ENCODE measurements at places on chromosomes 5 and 9.
A peak's percentile ranks its signal among the peaks of the same experiment; 100 is the strongest.

- no peak for DNase-seq
Measured at GRCh38 chr9:28435456-28435855, 862.2 kb upstream of the C9orf72 start.

DNA sequence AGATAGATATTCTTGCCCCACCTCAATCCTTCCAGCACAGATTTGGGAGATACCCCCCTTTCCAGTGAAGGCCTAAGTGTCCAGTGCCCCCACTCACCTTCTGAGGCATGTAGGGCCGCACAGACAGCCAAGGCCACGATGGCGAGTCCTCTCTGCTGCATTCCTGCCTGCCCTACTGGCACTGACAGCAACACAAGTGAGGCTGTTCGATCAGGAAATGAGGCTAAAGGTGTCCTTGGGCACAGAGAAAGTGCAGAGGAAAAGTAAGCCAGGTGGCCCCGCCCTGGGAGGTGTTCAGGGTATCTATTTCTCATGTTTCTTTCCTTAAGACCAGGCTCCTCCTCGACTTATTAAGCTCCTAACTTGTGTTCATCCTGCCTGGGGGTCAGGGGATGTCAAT, at the start of gene CCL28:
Gene CCL28 (minus strand): TSS at position 236 of the 400 bp plus-strand sequence. CDS start 75 bp downstream, at position 161.
- DNase-seq: no peak

DNA sequence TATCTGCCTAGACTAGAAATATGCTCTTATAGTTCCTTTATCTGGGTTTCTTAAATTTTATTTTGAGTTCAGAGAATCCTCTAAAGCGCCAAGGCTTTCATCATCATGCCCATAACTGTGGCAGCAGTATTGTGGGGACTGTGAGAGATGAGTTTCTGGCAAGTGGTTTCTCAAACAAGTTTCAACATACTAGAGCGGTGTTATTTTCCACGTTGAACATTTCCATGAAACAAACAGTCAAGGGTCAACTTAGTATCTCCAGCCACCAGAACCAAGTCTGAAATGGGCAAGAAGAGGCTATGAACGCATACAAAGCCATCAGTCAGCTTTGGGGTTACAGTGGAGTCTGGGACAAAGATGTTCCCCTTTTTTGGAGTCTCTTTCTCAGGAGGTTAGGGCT, 40.3 kb downstream of the SERINC5 start:
- no peak for DNase-seq

GRCh38 chr9:134025606-134026541, 593 bp downstream of the BRD3OS start:
- peak; percentile 33 for DNase-seq

DNA sequence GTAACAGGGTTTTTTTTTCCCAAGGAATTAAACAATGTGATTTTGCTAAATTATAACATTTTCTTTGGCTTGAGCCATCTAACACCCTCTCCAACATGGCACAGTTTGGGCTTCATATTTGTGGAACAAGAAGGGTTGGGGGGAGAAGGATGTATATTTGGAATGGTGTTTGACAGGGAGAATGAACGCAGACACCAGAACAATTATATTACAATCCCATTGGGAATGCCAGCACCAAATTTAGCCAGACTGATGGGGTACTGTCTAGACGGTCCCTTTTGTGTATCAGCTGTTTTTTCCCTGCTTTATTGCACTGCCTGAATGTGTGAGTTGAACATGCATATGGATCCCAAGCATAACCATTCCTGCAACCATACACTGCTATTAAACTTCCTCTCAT, 130.9 kb upstream of the TMEM161B start:
- DNase-seq: no peak

- no peak for DNase-seq
Measured at GRCh38 chr9:76897804-76898525, 7.9 kb downstream of the PRUNE2 start.

GRCh38 chr5:35171078-35171477, 59.2 kb downstream of the PRLR start:
- no peak for DNase-seq

DNA sequence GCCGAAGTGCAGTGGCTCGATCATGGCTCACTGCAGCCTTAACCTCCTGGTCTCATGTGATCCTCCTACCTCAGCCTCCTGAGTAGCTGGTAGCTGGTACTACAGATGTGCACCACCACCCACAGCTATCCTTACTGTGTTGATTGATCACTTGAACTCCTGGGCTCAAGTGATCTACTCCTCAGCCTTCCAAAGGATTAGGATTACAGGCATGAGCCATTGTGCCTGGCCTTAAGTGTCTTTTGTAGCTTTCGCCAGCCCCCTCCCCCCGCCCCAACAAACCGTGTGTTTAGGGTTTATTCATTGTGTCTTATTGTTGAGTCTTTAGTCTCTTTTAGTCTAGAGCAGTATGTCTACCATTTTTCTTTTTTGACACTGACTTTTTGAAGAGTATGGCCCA, 33.1 kb downstream of the SPIN1 start:
- DNase-seq: no peak

GRCh38 chr9:35903049-35903448, 3.0 kb upstream of the HRCT1 start:
- DNase-seq: peak; percentile 75

- no peak for DNase-seq
Measured at GRCh38 chr9:114236391-114237138, 81.2 kb downstream of the COL27A1 start.

DNA sequence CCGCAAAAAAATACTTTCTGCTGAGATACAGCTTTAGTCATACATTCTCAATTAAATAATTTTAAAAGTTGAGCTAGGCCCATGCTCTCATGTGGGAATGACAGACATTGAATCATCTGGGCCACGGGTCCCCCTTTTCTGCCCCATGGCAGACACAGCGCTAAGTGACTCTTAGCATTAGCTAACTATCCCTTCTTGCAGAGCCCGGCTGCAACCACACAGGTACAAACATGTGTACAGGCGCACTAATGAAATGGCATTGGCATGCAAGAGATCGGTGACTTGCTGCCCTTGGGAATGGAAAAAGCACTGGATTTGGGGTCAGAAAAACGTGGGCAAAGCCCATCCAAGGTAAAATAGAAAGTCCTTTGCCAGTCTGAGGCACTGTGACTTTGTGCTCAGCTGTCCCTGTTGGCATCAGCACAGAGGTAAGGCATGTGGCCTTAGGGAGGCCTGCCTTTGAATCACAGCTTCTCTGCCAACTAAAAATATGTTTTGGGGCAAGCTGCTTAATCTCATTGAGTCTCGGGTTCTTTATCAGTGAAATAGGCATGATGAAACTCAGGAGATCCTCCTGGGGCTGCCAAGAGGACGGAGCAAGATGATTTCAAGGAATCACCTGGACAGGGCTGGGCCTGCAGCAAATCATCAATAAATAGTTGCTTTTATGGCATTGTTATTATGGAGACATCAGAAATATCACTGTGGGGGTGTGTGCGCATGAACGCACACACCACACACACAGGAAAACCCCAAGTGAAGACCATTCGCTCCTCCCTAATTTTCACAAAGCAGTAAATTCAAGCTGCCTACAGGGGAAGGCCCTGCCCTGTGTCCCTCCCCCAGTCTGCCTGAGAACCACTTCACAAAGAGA, 54.2 kb downstream of the WHRN start:
- DNase-seq: no peak

DNA sequence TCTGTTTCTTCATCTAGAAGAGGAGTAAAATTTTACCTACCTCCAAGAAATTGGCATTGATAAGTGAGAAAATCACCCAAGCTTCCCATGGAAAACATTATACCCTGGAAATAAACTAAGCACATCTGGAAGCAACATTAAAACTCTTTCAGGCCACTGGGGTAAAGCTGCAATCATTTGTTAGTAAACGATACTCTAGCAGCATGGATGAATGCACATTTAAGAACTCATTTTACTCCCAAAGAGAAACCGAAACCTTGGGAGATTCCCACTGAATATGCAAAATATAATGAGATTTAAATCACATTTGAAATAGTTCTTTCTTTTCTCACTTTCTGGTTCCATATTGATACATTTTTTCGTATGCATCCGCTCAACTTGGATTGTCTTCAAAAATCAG, 467.5 kb downstream of the EFNA5 start:
- DNase-seq: no peak

- DNase-seq: no peak
Measured at GRCh38 chr5:196350-196749, 5.1 kb downstream of the LRRC14B start.

DNA sequence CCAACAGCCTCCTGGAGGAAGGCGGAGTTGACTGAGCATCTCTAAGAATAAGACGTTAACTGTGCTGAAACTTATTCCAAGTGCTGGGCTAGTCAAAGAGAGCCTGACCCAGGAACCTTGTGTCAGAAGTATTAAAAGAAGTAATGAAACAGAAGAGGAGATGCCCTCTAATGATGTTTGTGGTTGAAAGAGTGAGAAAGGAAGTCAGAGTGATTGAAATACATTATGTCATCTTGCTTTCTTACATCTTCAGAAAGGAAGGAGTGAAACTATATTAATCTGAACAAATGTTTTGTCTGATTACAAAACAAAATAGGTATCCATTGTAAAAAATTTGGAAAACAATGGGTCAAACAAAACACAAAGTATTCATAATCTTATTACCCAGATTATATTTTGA, 460.7 kb downstream of the NTRK2 start:
- no peak for DNase-seq

- peak; percentile 8 for DNase-seq
Measured at GRCh38 chr9:28503573-28503972, 930.3 kb upstream of the C9orf72 start.

DNA sequence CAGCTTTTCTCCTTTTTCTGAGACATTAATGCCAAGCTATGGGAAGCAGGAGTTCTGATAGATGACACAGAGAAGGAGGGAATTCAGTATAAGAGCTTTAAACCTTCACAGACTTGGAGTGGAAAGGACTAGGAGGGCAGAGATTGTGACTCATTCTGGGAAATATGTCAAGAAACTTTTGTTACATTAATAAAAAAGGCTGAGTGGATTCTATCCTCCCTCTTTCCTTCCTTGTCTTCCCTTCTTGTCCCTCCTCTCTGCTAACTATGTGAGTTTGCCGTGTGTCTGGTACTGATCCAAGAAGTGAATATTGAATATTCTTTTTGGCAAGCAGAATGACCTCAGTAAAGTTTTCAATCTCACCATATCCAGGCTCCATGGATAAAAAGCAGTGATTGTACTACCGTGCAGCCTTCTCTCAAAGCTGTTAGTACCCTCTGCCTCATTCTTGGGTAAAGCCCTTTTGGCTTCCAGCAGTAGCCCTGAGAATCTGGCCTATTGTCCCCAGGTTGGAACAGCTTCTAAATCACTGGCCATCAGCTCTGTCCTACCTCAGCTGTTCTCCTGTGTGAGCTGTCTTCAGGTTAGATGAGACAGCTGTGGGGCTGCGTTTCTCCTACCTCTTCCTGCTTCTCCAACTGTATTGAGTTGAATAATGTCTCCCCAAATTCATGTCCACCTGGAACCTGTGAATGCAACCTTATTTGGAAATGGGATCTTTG, 73.9 kb downstream of the ATG10 start:
- peak; percentile 70 for DNase-seq

DNA sequence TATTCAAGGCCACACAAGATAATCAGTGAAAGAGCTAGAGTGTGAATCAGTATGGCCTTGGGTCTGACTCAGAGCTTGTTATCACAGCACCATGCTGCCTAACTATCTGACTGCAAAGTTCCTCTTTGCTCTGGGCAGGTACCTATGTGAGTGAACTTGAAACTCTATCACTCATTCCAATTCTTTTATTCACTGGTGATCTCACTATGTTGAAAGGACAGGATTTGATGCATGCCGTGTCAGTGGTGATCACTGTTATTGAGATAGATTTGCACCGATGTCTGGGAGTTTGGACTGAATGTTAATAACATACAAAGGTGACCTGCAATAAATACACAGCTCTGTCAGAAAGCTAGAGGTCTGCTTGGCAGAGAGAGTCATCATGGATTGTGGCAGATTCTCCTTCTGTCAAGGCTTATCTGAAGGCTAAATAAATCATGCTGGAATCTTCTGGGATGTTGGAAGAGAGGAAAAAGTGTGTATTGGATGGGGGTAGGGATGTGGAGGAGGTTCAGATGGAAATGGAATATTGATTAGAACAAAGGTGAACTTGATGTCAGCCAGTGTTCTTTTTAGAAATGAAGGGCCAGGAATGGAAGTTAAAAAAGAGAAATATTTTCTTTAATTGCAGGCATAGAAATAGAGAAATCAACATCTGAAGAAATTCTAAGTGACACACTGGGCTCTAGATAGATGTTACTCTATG, 91.8 kb upstream of the TNC start:
- peak; percentile 27 for DNase-seq

DNA sequence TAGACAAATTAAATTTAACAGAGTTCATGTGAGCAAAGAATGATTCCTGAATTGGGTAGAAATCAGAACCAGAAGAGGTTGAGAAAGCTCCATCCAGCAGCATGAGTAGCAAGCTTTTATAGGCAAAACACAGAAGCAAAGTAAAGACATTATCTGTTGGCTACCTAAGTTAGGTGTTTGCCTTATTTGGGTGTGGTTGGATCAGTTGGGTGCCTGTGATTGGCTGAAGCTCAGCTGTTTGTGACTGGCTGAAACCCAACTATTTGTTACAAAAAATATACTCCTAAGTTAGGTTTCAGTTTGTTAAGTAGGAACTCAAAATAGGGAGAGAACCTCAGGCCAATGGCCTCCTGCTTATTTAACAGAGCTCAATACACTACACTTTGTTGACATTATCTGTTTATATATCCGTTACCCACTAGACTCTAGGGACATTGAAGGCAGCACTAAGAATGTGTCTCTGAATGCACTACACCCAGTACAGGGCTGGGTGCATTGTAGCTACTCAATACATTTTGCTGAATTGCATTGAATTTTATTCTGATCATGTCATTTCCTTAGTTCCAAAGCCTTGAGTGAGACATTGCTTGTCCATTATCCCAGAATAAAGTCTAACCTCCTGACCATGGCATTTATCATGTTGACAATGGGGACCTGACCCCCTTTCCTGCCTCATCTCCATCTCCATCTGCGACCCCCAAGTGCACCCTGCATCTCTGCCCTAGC, 98.7 kb downstream of the CCDC192 start:
- peak; percentile 30 for DNase-seq

DNA sequence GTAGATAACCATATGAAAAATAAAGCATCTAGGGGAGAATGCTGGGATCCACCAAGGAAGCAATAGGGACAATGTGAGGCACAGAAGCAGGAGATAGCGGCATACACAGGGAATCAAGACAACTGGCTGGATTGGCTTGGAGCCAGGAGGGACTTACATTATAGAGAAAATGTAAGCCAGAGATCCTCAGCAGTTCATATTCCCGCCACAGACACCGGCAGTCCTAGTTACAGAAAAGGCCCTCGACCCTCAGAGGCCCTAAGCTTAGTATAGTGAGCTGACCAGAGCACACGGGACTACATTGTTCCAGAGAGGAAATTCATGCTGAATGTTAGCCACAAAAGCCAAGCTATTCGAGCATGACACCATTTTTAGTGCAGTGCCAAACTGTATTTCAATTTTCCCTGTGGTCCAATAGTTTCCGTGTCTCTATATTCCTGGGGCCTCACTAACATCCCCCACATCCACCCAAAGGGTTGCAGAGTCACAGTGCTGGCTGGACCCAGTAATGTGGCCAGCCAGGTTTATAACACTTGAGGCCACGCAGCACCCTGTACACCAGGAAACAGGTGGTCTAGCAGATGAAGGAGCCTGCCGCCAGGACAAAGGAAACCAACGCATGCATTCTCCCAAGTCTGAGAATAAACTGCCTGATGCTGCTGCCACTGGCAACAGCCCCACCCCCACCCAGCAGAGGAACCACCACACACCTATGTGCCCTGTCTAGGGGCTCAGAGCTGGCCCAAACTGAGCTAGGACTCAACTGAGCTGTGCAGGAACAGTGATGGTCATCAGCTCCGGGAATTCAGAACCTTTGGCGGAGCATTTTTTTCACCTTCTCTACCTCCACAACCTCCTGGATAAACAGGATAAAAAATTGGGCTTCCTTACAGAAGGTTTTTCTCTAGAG, 693.2 kb upstream of the CHD1 start:
- DNase-seq: no peak

Data from fibroblast of mammary gland (primary cell).